ENCODE measurements at places on chromosomes 3 and 15. TPM values are rescaled to one million over a fixed set of nuclear protein-coding genes. Genes with fewer than 3 reads are reported as not detected.

Gene LRRIQ4
- 0.17 TPM for polyA plus RNA-seq

DNA sequence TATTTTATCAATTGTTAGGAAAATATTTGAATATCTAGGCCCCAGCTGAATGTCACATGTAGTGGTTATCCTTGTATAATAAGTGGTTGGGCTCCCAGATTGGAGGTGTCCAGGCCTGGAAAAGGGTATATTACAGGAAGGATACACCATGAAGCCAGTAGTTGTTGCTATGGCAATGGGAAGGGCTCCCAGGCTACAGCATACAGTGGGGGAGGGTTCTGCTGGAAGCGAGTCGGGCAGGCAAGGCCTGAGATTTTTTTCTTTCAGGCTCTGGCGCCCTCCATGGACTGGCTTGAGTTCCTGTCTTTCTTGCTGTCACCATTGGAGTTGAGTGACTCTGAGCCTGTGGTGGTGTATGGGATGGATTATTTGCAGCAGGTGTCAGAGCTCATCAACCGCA lies 8.9 kb downstream of the ECE2 start:
- peak; percentile 31 for DNase-seq

Gene LPP
- 26.6 TPM for polyA plus RNA-seq

DNA sequence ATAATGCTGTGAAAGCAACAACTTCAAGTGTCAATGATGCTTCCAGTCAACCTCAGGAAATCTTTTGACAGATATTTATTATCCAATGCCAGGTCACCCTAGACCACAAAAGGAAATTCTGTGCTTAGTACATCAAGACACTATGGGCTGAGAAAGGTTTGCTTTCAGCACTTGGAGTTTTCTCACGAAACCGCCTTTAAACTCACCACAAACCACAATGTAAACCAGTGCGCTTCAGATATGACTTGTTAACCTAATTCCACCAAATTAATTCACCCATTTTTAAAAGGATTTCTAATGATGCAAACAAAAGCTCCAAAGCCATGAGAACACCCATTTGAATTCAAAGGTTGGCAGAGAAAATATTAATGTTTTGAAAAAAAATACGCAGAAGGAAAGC lies 292.9 kb upstream of the NR2F2 start:
- no peak for DNase-seq

GRCh38 chr15:71800835-71801745 lies 9.3 kb upstream of the NR2E3 start:
- peak; percentile 58 for DNase-seq

Gene SPINK8
- polyA plus RNA-seq: 0.35 TPM

Gene PLA2G4E
- not detected for polyA plus RNA-seq

DNA sequence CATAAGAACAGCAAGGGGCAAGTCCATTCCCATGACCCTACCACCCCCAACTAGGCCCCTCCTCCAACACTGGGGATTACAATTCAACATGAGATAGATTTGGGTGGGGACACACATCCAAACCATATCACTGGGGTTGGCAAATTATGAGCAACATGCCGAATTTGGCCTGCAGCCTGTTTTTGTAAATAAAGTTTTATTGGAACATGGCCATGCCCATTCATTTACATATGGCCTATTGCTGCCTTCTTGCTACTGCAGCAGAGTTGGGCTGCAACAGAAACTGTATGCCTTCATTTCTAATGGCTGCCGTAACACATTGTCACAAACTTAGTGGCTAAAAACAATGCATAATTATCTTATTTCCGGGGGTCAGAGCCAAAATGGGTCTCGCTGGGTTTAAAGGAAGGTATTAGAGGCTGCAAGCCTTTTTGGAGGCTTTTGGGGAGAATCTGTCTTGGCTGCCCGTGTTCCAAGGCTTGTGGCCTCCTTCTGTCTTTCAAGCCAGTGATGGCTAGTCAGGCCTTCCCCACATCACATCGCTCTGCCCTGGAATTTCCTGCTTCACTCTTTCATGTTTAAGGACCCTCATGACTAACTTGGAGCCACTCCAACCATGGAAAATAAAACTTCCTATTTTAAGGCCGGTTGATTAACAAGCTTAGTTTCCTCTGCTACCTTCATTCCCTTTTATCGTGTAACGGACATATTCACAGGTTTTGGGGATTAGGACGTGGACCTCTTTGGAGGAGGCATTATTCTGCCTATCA lies 428.5 kb upstream of the PROK2 start:
- peak; percentile 46 for DNase-seq

- no peak for DNase-seq
Observed at GRCh38 chr3:139414608-139415224, 25.3 kb upstream of the COPB2 start.

DNA sequence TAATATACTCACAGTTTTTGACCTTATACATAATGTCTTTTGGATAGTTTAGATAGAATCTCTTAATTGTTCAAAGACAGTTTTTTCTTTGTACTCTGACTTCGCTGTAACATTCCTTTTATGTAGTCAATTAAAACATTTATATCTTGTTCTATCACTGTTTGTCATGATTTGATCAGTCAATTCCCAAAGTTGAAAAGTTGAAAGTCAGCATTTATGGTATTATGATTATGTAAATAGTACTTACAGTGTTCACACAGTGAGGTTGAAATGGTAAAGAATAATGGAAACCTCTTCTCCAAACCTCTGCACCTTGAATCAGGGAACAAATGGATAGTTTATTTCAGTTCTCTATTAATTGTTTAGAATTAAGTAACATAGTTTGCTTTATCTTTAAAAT lies 26.6 kb downstream of the NR1D2 start:
- no peak for DNase-seq

GRCh38 chr3:181947606-181948005 lies 235.9 kb downstream of the SOX2 start:
- no peak for DNase-seq

DNA sequence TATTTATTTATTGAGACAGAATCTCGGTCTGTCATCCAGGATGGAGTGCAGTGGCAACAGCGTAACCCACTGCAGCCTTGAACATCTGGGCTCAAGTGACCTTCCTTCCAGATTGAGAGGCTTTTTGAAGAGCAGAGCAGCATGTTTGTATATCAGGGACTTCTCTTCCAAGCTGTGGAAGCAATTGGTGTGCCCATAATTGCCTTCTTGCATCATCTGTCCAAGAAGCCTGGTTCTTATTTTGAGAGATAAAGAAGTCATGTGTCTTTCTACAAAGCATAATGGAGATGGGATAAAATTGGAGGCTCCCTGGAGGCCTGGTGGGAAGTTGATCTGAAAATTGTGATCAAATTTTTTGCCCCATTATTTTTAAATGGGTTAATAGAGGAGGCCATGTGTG lies 183.8 kb upstream of the MCTP2 start:
- no peak for DNase-seq

Gene CPA3
- 0.64 TPM for polyA plus RNA-seq

Gene HRG
- polyA plus RNA-seq: 2.5 TPM

DNA sequence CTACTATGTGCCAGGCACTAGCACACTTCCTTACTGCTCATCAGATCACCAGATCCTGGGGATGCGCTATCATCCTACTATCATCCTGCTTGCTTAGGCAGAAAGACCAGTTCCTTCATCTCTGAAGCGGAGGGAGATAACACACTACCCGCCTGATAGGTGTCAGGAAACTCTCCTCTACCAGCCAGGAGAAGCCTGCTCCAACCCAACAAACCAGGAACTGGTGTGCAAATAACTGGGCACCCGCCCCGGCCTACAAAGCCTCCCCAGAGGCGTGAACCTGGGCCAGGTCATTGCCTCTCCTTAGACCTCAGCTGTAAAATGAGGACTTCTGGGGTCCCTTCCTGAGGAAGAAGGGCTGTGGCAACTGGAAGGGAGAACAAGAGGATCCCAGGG lies 61.5 kb downstream of the HOMER2 start:
- DNase-seq: no peak

Gene MYLK
- polyA plus RNA-seq: 129 TPM

Gene CFAP20DC
- 3.7 TPM for polyA plus RNA-seq

DNA sequence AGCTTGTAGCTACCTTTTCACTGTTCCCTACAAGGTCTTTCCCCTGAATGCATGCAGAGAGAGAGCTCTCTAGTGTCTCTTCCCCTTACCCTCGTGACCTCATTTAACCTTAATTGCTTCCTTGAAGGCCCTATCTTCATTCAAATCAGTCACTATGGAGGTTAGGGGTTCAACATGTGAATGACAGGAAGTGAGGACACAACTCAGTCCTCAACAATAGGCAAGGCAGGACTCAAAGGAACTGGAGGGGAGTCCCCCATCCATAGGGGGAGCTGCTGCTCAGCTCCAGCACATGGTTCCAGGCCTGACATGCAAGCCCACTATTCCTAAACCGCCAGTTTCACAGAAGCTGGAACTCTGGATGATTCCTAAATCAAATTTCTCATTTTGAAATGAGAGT lies 33.8 kb upstream of the GYG1 start:
- no peak for DNase-seq

DNA sequence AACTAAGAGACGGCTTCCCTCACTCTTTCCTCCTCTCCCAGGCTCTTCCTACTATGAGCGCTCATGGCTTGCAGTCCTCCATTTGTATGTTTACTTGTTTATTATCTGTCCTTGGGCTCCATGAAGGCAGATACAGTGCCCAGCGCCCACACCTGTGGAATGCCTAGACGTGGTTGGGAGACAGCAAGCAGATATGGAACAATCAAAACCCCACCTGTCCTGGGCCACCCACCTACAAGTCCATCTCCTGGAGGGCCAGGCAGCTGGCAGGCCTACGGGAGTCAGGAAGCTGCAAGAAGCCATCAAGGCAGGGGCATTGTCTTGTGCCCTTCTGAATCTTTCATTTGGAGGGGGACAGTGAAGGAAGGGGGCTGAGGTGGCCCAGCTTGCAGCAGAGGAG lies 104.7 kb downstream of the IQSEC1 start:
- no peak for DNase-seq

DNA sequence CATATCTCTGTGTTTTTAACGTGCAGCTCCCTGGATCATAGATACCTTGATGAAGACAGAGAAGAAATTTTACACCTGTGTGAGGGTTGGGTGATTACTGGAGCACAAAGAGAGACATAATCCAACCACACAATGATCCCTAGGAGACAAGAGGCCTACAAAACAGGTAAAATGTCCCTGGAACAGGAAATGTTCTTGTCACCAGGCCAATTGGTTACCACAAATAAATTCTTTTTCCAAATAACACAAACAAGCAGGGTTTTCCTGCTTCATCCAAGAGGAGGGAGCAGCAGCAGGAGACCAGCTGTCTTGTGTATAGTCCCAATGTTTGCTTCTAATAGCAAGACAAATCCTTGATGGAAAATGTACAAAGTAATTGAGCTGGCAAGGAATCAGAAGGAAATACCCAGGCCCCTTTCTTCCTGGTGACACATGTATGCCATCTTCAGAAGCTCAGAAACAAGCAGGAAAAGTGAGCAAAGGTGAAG lies 1.4 kb downstream of the MGLL start:
- DNase-seq: no peak

Gene EXOSC7
- 50.5 TPM for polyA plus RNA-seq

- DNase-seq: no peak
Observed at GRCh38 chr15:43930079-43930478, 103.3 kb downstream of the WDR76 start.

- no peak for DNase-seq
Observed at GRCh38 chr3:20083953-20084352, 43.7 kb downstream of the KAT2B start.

Gene IL17RE
- 20.1 TPM for polyA plus RNA-seq

DNA sequence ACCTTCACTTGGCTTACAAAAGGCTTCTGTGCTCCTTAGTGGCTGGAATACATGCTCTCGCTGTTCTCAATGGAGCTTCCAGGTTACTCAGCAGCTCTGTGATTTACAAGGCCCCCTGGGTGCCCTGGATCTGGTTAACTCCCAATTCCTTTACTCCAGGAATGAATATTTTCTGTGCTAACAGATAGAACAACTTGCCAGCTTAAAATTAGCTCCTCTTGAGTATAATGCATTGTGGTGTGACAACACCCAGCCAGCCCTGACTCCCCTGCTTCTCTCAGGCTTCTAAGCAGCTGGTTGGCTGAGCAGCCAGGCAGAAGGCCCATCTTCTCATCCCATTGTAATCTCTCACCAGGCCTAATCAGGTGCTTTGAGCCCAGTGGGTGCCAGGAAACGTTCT lies 246.4 kb downstream of the ALCAM start:
- no peak for DNase-seq

- no peak for DNase-seq
Observed at GRCh38 chr15:89119489-89120478, 31.5 kb downstream of the ABHD2 start.

GRCh38 chr3:37526511-37526910 lies 335.2 kb upstream of the CTDSPL start:
- no peak for DNase-seq

DNA sequence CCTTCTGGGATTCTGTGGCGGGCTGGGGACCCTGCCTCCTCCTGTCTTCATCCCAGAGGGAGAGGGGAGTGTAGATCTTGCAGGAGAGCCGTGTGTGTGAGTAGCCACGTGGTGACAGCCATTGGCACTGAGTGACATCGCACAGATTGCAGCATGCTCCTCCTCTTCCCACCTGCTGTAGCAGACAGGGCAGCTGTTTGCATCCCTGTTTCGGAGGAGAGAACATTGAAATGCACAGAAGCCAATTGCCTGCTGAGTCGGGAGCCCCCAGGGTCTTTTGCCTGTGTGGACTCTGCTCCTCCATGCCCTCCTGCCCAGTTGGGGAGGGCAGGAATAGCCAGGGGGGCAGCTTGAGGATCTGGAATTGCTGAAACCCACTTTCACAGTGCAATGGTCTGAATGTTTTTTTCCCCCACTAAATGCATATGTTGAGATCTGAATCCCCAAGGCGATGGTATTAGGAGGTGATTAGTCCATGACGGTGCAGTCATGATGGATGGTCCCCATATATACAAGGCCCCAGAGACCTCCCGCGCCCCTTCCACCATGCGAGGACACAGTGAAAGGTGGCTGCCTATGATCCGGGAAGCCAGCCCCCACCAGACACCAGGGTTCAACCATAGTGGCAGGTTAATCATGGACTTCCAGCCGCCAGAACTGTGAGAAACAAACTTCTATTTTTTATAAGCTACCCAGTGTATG lies 66.8 kb downstream of the CHRNA7 start:
- no peak for DNase-seq

DNA sequence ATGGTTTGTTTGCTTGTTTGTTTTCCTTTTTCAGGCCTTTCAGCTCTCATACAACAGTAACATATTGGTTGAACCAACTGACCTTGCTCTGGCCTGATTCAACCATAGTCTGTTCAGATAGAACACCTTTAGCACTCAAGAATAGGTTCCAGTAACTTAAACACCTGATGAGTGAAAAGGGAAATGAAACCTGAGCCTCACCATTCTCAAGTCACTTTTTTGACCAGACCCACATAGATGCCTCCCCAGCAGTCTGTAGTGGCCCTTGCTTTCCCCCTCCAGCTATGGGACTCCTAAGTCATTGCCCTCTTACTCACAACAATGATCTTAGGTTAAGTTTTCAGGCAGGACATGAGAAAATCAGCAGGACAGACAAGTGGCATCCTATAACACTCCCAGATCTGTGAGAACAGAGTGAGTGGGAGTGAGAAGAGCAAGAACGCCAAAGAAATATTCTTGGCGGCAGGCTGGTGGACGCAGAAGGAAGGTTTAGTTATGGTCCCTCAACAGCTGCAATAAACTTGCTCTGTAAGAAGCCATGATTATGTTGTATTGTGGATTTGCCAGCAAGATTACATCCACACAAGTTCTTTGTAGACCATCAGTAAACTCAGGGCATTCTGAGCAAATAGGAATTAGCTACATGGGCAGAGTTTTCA lies 367.5 kb downstream of the MECOM start:
- DNase-seq: no peak

GRCh38 chr3:171286580-171287249 lies 173.5 kb downstream of the TNIK start:
- DNase-seq: no peak

- DNase-seq: no peak
Observed at GRCh38 chr15:40307421-40308211, at the start of gene PLCB2. PLCB2 (minus strand) TSS chr15:40307935; CDS start chr15:40307672, 263 bp downstream.
